ENCODE measurements at places on chromosomes 13 and 19.

DNA sequence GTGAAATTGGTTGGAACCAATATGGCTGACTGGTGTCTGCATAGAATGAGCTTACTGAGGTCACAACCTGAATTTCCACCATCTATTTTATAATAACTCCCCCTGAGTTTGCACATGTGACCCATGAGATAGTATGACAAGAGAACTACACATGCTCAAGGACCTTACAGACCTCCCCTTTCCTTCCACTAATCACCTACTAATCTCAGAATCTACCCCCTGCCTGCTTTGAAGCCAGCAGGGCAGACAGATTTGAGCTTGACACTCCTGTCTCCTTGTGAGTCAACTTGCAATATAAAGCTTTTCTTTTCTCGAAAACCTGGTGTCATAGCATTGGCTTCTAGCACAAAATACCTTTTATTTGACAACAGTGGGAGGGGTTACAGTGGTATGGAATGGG, 248.4 kb downstream of the RFC3 start:
- no peaks in the 10 kb centered on the region for H3K4me1 ChIP-seq
- no peaks in the 10 kb centered on the region for H3K36me3 ChIP-seq
- H3K27ac ChIP-seq = no peak overlapping the region
- no peak for DNase-seq
- no peak overlapping the region for H3K4me3 ChIP-seq

DNA sequence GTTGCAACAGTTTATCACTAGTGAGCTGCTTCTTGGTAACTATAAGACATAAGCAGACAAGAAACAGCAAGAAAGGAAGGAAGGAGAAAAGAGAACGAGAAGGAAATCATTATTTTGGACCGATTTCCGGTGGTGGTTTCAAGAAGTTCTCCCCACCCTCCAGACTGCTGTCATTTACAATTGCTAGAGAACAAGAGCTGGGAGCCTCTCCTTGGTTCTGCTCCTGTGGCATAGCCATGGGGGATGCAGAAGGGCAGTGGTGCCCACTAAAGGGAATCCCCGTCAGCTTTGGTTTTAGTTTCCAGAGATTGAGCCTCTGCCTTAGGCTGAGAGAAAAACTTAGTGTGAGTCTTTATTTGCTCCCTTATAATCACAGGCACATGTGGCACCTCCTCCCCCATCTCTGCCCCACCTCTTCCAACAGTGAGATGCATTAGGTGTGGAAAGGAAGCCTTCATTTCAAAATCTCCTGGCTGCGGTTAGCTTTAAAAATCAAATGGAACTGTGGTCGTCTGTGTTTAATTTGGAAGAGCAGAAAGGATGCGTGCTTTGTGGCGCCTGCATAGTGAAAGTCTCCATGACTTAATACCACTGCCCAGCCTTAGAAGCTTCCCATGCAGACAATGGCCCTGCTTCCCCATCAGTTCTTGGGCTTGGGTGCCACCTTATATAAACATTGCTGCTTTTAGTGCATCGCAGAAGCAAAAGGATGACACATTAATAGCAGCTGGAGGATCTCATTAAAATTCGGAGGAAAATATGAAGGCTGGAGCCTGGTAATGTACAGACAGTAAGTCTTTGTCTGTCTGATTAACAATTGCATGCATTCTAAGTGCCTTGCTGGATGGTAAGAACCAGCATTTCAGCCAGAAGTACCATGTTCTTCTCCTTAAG, 25.0 kb downstream of the LRCH1 start:
- H3K36me3 ChIP-seq = peaks cover 4% of the 10 kb centered on the region
- H3K4me1 ChIP-seq = peaks cover 50% of the 10 kb centered on the region
- peak overlapping the region; percentile 8 for H3K4me3 ChIP-seq
- DNase-seq = no peak

GRCh38 chr13:77028202-77028601, 1.2 kb upstream of the FBXL3 start:
- H3K36me3 ChIP-seq = peaks cover 16% of the 10 kb centered on the region
- H3K27ac ChIP-seq = peak overlapping the region; percentile 95
- H3K4me1 ChIP-seq = peaks cover 32% of the 10 kb centered on the region
- DNase-seq = no peak

DNA sequence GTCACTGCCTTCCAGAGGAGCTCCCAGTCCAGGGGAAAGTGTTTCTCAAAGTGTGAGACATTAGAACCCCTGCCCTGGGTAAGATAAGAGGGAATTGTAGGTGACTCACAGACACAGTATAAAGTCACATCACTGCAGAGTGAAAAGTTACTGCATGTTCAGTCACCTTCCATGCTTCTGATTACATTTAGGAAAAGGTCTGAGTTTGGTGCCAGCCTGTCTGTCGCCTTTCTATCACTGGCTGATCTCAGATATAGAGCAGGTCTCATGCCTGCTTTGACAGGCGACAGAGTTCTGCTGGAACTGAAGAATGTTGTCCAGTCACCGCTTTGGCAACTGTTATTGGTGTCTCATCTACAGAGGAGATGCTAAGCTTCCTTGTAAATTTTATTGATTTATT, 1078.6 kb downstream of the UQCRFS1 start:
- no peaks in the 10 kb centered on the region for H3K27me3 ChIP-seq
- no peaks in the 10 kb centered on the region for H3K4me1 ChIP-seq
- no peak overlapping the region for H3K4me3 ChIP-seq
- no peak for DNase-seq
- no peaks in the 10 kb centered on the region for H3K36me3 ChIP-seq
- no peak overlapping the region for H3K27ac ChIP-seq

GRCh38 chr13:93180356-93180969, 46.1 kb upstream of the GPC6 start:
- H3K36me3 ChIP-seq = no peaks in the 10 kb centered on the region
- no peaks in the 10 kb centered on the region for H3K27me3 ChIP-seq
- no peak for DNase-seq

GRCh38 chr19:37251308-37252229, 33.6 kb downstream of the ZNF383 start:
- peak; percentile 57 for DNase-seq
- no peaks in the 10 kb centered on the region for H3K27me3 ChIP-seq
- peaks cover 16% of the 10 kb centered on the region for H3K36me3 ChIP-seq
- peaks cover 8% of the 10 kb centered on the region for H3K4me1 ChIP-seq
- no peak overlapping the region for H3K27ac ChIP-seq

DNA sequence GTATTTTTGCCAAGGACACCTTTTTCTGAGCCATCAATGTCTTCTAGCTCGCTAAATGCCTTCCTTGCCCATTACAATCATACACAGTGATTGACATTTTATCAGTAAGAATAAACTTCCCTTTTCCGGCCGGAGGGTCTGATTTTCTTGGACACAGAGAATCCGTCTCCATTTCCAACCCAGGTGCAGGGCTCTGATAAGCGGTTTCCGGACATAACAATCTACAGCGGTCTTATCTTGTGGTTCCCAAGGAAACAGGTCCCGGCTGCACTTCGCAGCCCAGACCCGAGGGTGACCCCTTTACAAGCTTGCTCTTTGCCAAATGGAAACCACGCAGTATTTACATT, 5.1 kb upstream of the ZNF77 start:
- H3K36me3 ChIP-seq = peaks cover 10% of the 10 kb centered on the region
- H3K27ac ChIP-seq = peak overlapping the region; percentile 97
- no peak for DNase-seq
- H3K4me1 ChIP-seq = peaks cover 33% of the 10 kb centered on the region
- H3K4me3 ChIP-seq = peak overlapping the region; percentile 94

- no peaks in the 10 kb centered on the region for H3K4me1 ChIP-seq
- H3K4me3 ChIP-seq = no peak overlapping the region
- no peaks in the 10 kb centered on the region for H3K36me3 ChIP-seq
- H3K27me3 ChIP-seq = no peaks in the 10 kb centered on the region
- no peak for DNase-seq
Observed at GRCh38 chr13:92179223-92179622, 780.8 kb downstream of the GPC5 start.

GRCh38 chr19:35066691-35067563, 25.4 kb downstream of the HPN start:
- DNase-seq = peak; percentile 90
- no peaks in the 10 kb centered on the region for H3K27me3 ChIP-seq
- H3K36me3 ChIP-seq = no peaks in the 10 kb centered on the region
- H3K4me1 ChIP-seq = peaks cover 8% of the 10 kb centered on the region
- H3K4me3 ChIP-seq = no peak overlapping the region
- peak overlapping the region; percentile 36 for H3K27ac ChIP-seq

DNA sequence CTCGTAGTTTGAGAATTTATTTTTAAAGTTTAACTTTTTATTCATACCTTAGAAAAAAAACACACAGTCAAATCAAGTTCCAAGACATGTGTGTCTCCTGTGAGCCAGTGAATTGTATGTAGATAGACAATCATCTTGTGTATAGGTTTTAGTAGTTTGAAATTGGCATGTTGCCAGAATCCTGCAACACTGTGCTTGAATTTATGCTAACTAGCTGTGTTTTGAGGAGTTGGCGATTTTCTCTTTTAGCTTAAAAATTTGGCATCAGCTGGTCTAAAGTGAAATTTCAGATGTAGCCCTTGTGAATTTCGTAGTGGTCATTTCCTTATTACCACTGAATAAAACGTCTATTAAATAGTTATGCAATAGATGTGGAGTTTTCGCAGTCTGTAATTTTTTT, 213.2 kb downstream of the ATP8A2 start:
- H3K27ac ChIP-seq = no peak overlapping the region
- no peak overlapping the region for H3K4me3 ChIP-seq
- peaks cover 13% of the 10 kb centered on the region for H3K27me3 ChIP-seq

GRCh38 chr13:43094901-43095300, 71.5 kb downstream of the DNAJC15 start:
- no peak overlapping the region for H3K27ac ChIP-seq
- no peak for DNase-seq
- no peak overlapping the region for H3K4me3 ChIP-seq
- no peaks in the 10 kb centered on the region for H3K27me3 ChIP-seq
- H3K4me1 ChIP-seq = peaks cover 14% of the 10 kb centered on the region

- H3K4me1 ChIP-seq = peaks cover 25% of the 10 kb centered on the region
- H3K4me3 ChIP-seq = no peak overlapping the region
- no peaks in the 10 kb centered on the region for H3K27me3 ChIP-seq
- DNase-seq = no peak
Observed at GRCh38 chr13:42968906-42969305, 23.1 kb downstream of the EPSTI1 start.
